ENCODE measurements at places on chromosomes 1 and 21. TPM values are rescaled to one million over a fixed set of nuclear protein-coding genes. Genes with fewer than 3 reads are reported as not detected.

COL11A1 gene
- 0.38 TPM for total RNA-seq

TDRD5 gene
- 0.34 TPM for total RNA-seq

NTNG1 gene
- total RNA-seq, result 5.2 TPM

C1orf185 gene
- total RNA-seq, result not detected

ELF3 gene
- total RNA-seq, result 153 TPM

TSPEAR gene
- not detected for total RNA-seq

CD160 gene
- total RNA-seq, result not detected

LRRC53 gene
- total RNA-seq, result not detected

CFAP74 gene
- not detected for total RNA-seq

CHI3L1 gene
- total RNA-seq, result 1.5 TPM

BGLAP gene
- not detected for total RNA-seq

IRF6 gene
- total RNA-seq, result 99.7 TPM

PTPN7 gene
- 2.3 TPM for total RNA-seq

LGR6 gene
- total RNA-seq, result 0.68 TPM

ADAMTS1 gene
- 27.1 TPM for total RNA-seq

HJV gene
- total RNA-seq, result not detected

POGK gene
- 45.8 TPM for total RNA-seq

AADACL3 gene
- total RNA-seq, result not detected

ERO1B gene
- 11.9 TPM for total RNA-seq

SPRR2B gene
- not detected for total RNA-seq

FAM20B gene
- 27.5 TPM for total RNA-seq

SLC45A3 gene
- total RNA-seq, result 9.3 TPM

SLAMF7 gene
- total RNA-seq, result 0.08 TPM

OR2T29 gene
- total RNA-seq, result not detected

CDCA8 gene
- total RNA-seq, result 4.0 TPM

LENEP gene
- not detected for total RNA-seq

CGN gene
- total RNA-seq, result 23.6 TPM

GPR37L1 gene
- 0.04 TPM for total RNA-seq

ADGRB2 gene
- 2.6 TPM for total RNA-seq

RAB7B gene
- 0.13 TPM for total RNA-seq

POU2F1 gene
- 9.8 TPM for total RNA-seq

RASSF5 gene
- 4.2 TPM for total RNA-seq

RAB29 gene
- 21.6 TPM for total RNA-seq
